ENCODE measurements at places on chromosomes 1 and 21. TPM values are rescaled to one million over a fixed set of nuclear protein-coding genes. Genes with fewer than 3 reads are reported as not detected.
A peak's percentile ranks its signal among the peaks of the same experiment; 100 is the strongest.

GRCh38 chr1:43256675-43257570 is 12.9 kb upstream of the TMEM125 start:
- no peak for DNase-seq

TRIM67 gene
- total RNA-seq, result not detected

DNA sequence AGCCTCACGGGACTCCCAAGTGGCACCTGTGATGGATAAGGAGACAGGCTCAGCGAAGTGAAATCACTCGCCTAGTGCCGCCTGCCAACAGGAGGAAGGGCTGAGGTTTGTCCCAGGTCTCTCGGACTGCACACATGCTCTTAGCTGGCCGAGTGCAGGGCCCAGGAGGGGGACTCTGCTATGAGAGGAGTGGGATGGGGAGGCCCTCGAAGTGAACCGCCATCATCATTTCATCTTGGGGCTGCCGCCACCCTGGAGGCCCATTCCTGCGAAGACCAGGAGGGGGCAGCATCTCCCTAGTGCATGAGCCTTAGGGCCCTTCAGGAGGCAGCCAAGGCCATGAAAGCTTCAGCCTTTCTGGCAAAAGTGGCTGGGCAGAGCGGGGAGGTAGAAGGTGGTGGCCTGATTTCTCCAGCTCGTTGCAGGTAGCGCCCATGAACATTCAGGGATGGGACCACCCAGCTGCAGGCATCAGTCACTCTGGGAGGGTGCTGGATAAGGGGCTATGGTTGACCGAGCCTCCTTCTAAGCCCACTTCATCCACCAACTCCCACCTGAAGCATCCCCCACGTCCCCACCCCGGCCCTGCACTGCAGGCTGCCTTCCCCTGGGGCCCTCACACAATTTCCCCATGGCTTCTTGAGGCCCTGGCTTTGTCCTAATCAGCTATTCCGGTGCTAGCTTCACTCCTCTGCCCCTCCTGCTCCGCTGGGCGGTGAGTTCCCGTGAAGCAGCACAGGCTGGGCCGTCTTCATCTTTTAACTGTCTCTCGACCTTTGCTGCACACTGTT is 17.2 kb upstream of the RASSF5 start:
- no peak for DNase-seq

DNA sequence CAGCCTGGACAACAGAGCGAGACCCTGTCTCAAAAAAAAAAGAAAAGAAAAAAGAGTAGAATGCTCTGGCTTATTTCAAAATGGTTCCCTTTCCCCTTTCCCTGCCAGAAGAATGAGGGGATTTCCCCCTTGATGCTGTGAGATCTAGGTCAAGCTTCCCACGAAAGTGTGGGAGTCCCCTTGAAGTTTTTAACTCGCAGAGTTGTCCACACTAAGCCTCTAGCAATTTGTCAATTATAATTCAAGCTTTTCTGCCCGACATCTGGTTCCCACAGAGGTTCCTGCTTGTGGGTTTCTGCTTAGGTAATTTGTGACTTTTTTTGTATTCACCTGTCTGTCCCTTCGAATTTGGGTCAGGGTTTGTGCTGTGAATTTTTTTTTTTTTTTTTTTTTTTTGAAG is 62.8 kb downstream of the ZFYVE9 start:
- DNase-seq, result no peak

BMP8B gene
- 3.2 TPM for total RNA-seq

- DNase-seq, result no peak
These were observed 37.4 kb downstream of the PAX7 start for GRCh38 chr1:18668046-18668445.

ST3GAL3 gene
- total RNA-seq, result 14.4 TPM

- DNase-seq, result no peak
These were observed 23.0 kb downstream of the MARK1 start for GRCh38 chr1:220550811-220551399.

GRCh38 chr1:234512451-234512861 is 33.5 kb upstream of the TARBP1 start:
- DNase-seq, result peak; percentile 54

- DNase-seq, result no peak
These were observed 89.2 kb downstream of the CASZ1 start for GRCh38 chr1:10707208-10707607.

DNA sequence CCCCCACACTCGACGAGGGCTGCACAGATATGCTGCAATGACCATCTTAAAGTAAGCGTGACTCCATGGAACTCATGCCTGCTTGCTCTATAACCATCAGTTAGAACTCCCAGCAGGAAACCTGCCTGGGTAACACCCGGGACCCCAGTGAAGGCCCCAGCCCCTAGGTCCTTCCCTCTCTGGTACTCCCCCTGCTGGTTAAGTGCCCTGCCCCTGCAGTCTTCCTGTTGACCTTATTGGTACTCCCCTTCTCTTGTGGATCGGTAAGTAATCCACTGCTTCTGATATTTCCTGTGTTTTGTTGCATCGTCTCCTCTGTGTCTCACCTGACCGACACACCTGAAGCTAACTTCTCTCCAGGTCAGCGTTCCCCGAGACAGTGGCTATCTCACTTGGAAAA is 104.8 kb upstream of the COG2 start:
- DNase-seq, result no peak

TMEM82 gene
- not detected for total RNA-seq

LMOD1 gene
- total RNA-seq, result 27.5 TPM

MMP23B gene
- total RNA-seq, result 26.1 TPM

DNA sequence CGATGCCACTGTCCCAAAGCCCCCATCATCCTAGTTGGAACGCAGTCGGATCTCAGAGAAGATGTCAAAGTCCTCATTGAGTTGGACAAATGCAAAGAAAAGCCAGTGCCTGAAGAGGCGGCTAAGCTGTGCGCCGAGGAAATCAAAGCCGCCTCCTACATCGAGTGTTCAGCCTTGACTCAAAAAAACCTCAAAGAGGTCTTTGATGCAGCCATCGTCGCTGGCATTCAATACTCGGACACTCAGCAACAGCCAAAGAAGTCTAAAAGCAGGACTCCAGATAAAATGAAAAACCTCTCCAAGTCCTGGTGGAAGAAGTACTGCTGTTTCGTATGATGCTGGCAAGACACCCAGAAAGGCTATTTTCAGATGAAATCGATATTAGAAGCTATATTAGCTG is 8.1 kb downstream of the RHOU start:
- no peak for DNase-seq

DNA sequence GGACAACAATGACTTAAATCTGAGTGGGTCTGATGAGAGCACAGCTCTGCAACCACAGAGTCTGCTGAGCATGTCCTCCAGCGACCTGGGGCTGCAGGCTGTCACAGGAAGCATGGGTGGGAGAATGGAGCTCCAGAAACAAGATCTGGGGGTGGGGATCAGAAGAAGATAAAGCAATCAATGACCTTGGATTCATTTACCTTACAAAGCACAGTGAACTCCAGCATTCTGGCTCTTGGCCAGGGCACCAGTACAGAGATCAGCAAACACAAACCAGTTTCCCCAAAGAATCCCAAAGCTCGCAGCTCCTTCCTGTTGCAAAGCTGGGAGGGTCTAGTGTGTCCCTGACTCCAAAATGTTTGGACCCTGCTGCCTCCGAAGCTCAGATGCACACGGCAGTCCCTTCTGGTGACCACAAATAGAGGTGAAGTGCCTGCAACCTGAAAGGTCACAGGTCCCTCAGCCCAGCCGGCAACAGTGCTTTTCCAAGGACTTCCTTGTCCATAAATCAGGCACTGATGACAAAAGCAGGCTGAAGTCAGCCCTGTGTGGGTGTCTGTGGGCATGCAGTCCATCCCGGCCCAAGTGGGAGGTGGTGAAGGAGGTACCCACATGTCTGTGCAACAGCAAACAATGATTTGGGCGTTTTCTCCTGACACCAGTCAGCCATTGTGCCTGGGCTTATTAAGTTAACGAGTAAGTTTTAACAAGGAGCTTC is 76.1 kb downstream of the SH3BGR start:
- peak; percentile 27 for DNase-seq
